ENCODE measurements at places on chromosomes 2 and 18. TPM values are rescaled to one million over a fixed set of nuclear protein-coding genes. Genes with fewer than 3 reads are reported as not detected.

The CFC1 gene
- not detected for total RNA-seq

The CRYGD gene
- not detected for total RNA-seq

The DLX2 gene
- total RNA-seq: 0.08 TPM

The ACYP2 gene
- 7.7 TPM for total RNA-seq

The ASXL3 gene
- total RNA-seq: 1.4 TPM

The ABCB11 gene
- not detected for total RNA-seq

The SLC9A2 gene
- 3.4 TPM for total RNA-seq

The CASP8 gene
- 14.2 TPM for total RNA-seq

The TRABD2A gene
- 0.50 TPM for total RNA-seq

The CTNNA2 gene
- 2.3 TPM for total RNA-seq

The PMAIP1 gene
- 73.9 TPM for total RNA-seq

The DOCK10 gene
- total RNA-seq: 1.2 TPM

The GRB14 gene
- total RNA-seq: 6.0 TPM

The EIPR1 gene
- total RNA-seq: 67.2 TPM

The TCF23 gene
- total RNA-seq: not detected

The KCNJ13 gene
- total RNA-seq: not detected

The CABYR gene
- total RNA-seq: 5.5 TPM

The TUBA3E gene
- not detected for total RNA-seq

The DAW1 gene
- total RNA-seq: not detected

The KRTCAP3 gene
- total RNA-seq: 8.1 TPM

The EHBP1 gene
- total RNA-seq: 27.9 TPM

The CDH19 gene
- not detected for total RNA-seq

Data from kidney epithelial cell (primary cell).